ENCODE measurements at places on chromosomes 6 and 20.
A peak's percentile ranks its signal among the peaks of the same experiment; 100 is the strongest.

- DNase-seq: peak; percentile 50
Observed at GRCh38 chr20:32829311-32830005, 9.7 kb downstream of the MAPRE1 start.

DNA sequence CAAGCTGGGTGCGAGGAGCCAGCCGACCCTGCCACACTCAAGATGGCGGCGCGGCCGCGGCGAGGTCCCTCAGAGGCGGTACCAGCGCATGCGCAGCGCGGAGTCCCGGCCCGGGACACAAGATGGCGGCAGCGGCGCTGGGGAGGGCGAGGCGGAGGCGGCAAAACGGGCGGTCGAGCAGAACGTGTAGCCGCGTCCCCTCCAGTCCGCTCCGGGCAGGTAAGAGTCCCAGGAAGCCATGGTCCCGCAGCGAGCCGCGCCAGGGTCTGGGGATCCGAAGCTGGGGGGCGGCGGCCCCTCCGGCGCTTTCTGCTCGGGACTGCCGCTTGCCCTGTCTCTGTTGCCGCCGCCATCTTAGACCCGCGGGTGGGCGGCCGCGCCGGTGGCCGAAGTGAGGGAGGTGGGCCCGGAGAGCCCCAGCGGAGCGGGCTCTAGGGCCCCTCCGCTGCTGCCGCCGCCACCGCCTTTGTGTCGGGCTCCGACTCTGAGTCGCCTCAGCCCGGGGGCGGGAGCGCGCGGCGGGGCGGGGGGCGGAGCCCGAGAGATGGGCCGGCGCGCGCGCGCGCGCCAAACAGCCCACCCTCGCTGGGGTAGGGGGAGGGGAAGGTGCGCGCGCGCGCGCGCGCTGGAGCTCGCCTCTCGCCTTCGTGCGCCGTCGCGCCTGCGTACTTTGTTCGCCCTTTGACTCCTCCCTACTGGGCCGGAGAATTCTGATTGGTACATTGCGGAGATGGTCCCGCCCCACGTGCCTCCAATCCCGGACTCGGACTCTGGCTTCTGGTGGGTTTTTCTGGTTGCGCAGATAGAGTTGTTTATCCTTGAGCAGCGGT lies at the start of gene PCIF1:
TSS of gene PCIF1 (plus strand) at position 98 of the 830 bp plus-strand sequence. CDS start 4,317 bp downstream, outside the sequence.
- peak; percentile 98 for DNase-seq

DNA sequence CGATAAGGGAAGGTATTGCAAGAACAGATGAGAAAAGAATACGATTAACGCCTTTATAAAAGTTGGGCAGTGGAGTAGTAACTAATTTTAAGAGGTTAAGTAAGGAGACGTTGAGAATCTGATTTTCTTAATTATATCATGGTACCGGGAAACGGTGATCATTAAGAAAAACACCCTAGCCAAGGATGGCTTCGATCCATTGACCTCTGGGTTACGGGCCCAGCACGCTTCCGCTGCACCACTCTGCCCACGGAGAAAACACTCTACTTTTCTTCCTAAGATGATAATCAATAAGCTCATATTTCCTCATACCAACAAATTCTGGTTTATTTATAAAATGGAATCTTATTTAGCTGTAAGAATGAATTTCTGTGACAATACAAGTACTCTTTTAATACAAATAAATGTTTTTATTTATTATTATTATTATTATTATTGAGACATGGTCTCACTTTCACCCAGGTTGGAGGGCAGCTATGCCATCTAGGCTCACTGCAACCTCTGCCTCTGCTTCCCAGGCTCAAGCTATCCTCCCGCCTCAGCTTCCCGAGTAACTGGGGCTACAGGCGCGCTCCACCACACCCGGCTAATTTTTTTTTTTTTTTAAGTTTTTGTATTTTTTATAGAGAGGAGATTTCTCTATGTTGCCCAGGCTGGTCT lies 8.3 kb downstream of the POM121L2 start:
- DNase-seq: peak; percentile 48

DNA sequence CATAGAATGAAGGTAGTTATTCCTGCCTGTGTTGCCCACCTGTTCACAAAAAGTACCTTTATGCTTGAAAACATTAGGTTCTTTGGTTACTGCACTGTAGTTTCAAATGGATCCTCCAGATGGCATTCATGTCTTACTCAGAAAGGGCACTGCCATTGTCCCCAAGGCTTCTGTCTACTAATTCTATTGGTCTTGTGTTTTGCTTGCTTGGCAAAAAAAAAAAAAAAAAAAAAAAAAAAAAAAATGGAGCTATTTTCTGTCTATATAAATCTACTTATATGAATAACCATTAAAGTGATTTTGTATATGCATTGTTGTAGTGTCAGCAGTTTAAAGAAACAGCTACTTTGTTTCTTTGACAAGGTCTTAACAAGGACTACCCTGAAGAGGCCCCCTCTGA lies 12.7 kb upstream of the EFHC1 start:
- DNase-seq: peak; percentile 28

GRCh38 chr6:38432079-38432478 lies 207.7 kb downstream of the BTBD9 start:
- no peak for DNase-seq

DNA sequence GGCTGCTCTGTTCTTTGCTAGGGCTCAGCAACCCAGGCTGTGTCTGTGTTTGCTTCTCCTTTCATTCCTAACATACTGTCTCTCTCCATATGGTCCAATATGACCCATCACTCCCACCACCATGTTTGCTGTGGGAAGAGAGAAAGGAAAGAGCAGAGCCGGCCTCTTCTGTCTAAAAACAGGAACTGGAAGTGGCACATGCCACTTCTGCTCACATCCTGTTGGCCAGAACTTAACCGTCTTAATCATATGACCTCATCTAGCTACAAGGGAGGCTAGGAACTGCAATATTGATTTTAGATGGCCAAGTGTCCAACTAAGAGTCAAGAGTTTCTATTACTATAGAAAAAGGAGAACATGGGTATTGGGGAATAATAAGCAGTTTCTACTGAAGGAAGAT lies 212.5 kb upstream of the CHD6 start:
- no peak for DNase-seq

GRCh38 chr6:137202078-137202477 lies 17.1 kb downstream of the IFNGR1 start:
- no peak for DNase-seq

DNA sequence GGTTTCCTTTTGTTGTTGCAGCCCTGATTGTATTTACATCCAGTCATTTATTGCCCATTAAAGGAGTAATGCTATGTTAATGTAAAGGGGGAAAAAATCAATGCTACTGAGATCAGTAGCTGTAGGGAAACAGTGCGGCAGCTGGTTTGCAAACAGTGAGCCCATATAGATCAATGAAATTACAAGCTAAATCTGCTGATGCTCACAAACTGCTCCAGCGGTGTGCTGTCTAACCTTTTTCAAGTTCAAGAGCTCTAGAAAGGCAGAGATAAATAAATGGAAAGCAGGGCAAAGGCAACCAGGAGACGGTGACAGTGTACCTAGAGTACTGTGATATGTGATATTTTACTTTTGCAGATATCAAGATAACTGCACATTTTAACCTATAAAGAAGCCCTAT lies 449.0 kb upstream of the MMS22L start:
- no peak for DNase-seq

GRCh38 chr6:14838133-14838583 lies 407.7 kb upstream of the JARID2 start:
- no peak for DNase-seq

- DNase-seq: no peak
Observed at GRCh38 chr6:14867802-14868201, 378.1 kb upstream of the JARID2 start.

GRCh38 chr20:51440589-51440988 lies 101.9 kb downstream of the NFATC2 start:
- no peak for DNase-seq

DNA sequence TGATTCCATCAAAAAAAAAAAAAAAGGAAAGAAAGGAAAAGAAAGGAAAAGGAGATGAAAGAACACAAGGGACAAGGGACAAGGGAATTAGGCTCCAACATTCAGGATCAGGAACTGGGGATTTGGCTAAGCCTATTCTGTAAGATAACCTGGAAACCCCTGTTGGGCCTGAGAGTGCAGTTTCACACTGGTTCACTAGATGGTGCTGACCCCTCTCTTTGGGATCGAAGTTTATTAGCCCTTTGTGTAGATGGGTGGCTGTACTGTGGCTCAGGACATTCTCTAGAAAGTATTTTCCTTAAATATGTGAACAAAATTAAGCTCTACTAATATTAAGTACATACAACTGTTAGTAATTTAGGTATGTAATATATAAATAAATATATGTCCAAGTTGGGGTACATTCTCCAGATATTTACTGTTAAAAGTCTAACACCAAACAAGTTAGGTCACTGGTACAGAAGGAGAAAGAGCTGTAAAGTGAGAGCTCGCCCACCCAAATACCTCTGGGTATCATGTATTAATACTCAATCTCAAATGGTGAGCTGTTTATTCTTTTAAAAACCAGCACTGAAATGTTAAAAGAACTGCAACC lies 6.3 kb downstream of the OR2A4 start:
- peak; percentile 62 for DNase-seq

GRCh38 chr6:136923116-136923953 lies 1.2 kb downstream of the SLC35D3 start:
- DNase-seq: no peak

GRCh38 chr20:14582855-14583254 lies 245.4 kb upstream of the FLRT3 start:
- DNase-seq: no peak

- no peak for DNase-seq
Observed at GRCh38 chr20:15098351-15098750, 760.9 kb upstream of the FLRT3 start.

- DNase-seq: no peak
Observed at GRCh38 chr6:15264412-15264811, 18.5 kb downstream of the JARID2 start.

GRCh38 chr6:35136185-35136584 lies 5.0 kb downstream of the TCP11 start:
- no peak for DNase-seq

GRCh38 chr6:4521070-4521469 lies 255.1 kb upstream of the CDYL start:
- peak; percentile 25 for DNase-seq

GRCh38 chr20:48069596-48069995 lies 284.3 kb upstream of the SULF2 start:
- no peak for DNase-seq

DNA sequence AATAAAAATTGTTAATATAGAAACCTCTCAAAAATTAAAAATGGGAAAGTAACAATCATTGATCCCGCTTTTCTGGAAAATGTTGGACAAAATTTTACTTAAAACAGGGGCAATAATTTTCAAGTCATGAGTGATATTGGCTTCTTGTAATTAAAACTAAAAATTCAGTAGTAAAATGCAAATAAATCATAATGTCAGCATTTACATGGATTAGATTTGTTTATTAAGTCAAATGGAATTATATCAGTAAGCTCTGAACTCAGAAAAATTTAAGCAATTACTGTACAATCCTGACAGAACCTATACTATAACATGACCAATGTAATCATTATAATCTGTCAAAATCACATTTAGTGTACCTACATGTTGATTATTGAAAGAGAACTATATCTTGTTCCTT lies 39.9 kb upstream of the NKX2-4 start:
- DNase-seq: no peak

- DNase-seq: no peak
Observed at GRCh38 chr20:59772931-59773913, 160.2 kb downstream of the SYCP2 start.

GRCh38 chr6:43277643-43278523 lies 20.2 kb upstream of the SLC22A7 start:
- DNase-seq: no peak

GRCh38 chr20:45727044-45727443 lies 4.9 kb downstream of the SPINT4 start:
- peak; percentile 52 for DNase-seq

DNA sequence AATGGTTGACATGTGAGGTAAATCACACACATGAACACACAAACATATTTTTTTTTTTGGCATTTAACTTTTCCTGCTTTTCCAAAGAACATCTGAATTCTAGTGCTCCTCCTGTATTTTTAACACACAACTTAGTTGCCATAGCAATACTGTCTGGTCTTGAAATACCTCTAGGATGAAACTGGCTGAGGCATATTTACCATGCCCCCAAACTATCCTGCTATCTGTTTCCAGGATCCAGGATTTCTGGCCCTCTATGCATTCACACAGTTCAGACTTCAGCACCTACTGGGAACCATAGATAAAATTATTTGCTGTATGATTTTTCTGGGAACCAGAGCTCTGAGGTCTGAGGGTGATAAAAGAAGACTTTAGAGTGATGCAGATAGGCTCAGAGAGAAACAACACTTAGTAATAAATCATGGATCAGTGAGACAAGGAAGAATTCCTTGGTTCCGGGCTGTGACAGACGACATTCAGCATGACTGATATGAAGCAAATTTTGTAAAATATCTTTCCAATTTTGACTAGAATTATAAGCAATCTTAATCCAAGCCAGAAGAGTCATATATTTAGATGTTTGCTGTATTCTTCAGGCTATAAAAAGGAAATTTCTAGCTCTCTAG lies 359.7 kb downstream of the BTBD9 start:
- DNase-seq: no peak

DNA sequence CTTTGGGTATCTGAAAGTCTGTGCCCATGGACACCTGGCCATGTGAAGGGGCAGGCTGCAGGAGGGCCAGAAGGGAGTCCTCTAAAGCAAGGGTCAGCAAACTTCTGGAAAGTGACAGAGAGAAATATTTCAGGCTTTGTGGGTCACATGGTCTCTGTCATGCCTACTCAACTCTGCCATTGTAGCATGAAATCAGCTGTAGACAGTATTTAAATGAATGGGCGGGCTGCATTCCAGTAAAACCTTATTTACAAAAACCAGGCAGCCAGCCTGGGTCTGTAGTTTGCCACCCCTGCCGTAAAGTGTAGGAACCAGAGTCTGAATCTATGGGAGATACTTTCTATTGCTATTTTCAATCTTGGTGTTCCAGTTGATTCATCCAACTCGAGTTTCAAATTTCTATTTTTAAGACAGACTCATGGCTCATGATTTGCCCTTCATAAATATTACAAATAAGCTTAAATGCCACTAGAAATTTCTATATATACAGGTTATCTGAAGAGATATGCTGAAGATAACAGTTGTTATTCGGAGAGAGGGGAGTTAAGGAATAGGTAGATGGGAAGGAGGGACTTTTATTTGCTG lies 19.0 kb upstream of the ADGRF4 start:
- no peak for DNase-seq

GRCh38 chr6:79868098-79868722 lies 79.1 kb downstream of the ELOVL4 start:
- DNase-seq: peak; percentile 69

DNA sequence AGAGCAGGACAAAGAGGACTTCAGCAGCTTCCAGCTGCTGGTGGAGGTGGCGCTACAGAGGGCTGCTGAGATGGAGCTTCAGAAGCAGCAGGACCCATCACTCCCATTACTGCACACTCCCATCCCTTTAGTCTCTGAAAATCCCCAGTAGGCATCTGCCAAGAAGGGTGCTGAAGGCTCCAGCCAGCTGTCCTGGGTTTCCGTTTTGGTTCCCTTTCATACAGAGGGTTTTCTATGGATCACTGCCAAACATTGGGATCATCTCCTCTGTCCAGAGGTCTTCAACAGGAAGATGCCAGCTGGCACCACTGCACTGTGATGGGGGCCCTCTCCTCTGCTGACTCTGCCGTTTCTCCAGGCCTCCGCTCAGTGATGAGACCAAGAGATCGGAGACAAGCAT lies 14.3 kb upstream of the RAB5IF start:
- DNase-seq: no peak

- DNase-seq: peak; percentile 93
Observed at GRCh38 chr6:117496383-117496990, 14.0 kb downstream of the DCBLD1 start.
